ENCODE measurements at places on chromosomes 5 and 9.

DNA sequence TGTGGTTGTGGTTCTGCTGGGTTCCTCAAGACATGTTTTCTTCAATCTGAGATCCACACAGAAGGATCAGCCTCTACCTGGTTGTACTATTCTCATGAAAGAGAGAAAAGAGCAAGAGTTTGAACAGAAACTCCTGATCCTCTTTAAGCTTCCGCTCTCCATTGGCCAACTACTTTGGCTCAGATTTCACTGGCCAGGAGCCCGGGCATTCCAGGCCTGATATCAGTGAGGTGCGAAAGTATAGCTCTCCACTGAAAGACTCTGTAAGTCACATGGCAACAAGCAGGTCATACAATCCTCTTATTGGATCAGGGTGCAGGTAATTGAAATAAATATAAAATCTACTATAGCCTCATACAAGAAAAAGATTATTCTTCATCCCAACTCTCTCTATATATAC lies 920.5 kb downstream of the TLE4 start:
- DNase-seq: no peak

DNA sequence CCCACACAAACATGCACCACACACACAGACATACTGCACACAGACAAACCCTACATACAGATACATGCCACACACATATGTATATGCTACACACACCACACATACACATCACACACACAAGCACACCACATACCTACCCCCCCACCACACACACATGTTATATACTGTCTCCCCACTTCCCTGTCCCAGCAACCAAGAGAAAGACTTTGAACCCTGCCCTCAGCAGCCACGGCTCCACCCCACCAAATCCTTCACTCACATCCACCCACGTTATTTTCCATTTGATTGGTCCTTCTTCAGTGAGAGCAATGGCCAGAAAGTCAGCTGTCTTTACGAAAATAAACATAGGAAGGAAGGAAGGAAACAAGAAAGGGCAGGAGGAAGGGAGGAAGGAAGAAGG lies 479.8 kb downstream of the DIRAS2 start:
- no peak for DNase-seq

DNA sequence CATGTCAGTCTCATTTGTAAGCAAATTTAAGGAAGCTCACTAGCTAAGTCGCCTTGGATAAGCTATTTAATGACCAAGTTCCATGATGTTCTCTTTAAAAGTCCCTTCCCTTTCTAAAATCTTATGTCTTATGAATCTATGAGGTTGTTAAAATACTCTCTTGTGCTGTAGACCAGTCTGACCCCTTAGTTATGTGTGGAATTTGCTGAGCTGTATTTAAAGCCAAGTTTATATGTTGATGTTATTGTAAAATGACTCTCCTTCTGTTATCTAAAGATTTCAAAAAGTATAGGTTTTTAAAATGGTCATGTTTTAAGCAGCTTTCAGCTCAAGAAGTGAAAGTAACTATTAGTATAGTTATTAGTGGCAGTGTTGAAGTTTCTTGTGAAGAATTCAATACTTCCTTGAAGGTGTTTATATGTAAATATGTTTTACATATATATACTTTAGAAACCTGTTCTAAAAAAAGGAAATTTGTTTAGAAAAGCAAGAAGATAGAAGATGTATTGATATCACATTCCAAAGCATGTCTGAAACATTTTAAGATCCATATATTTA lies 92.2 kb downstream of the CDC42SE2 start:
- DNase-seq: no peak

DNA sequence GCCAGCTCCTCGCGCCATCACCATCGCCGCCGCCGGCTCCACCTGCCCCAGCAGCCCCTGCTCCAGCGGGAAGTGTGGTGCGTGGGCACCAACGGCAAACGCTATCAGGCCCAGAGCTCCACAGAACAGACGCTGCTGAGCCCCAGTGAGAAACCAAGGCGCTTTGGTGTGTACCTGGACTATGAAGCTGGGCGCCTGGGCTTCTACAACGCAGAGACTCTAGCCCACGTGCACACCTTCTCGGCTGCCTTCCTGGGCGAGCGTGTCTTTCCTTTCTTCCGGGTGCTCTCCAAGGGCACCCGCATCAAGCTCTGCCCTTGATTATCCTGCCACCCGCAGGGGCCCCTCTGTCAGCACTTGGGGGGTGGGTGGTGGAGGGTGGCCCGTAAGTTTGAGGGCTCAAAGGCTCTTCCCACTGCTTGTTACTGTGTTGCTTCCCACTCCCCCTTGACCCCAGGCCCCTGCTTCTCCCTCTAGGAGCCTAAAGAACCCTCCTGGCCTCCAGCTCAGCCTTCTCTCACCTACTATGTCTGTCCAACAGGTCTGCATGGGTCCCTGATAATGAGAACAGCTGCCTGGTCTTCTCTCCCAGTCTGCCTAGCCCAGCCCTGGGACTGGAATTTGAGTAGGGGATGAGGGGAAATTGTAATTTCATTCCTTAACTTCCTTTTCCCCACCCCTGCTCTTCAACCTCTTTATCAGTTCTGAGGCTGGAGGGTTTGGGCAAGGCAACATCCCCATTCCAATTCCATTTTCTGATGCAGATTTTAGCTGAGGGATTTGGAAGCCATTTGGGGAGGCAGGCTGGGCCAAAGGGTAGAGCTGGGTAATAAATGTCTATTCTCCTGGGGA lies 9.0 kb downstream of the RACK1 start:
- no peak for DNase-seq

GRCh38 chr5:17327048-17327625 lies 109.7 kb downstream of the BASP1 start:
- no peak for DNase-seq

DNA sequence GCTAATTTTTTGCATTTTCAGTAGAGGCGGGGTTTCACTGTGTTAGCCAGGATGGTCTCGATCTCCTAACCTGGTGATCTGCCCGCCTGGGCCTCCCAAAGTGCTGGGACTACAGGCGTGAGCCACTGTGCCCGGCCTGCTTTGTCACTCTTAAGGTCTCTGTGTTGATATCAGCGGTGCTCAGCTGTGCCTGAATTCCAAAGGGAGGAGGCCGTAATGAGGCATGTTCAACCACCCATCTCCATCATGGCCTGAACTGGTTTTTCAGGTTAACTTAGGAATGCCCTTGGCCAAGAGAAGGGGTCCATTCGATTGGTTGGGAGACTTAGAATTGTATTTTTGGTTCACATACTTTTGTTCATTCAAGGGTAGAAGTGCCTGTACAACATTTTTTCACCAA lies 22.0 kb downstream of the HSD17B3 start:
- DNase-seq: no peak

GRCh38 chr9:134545543-134546245 lies 95.9 kb upstream of the COL5A1 start:
- DNase-seq: peak; percentile 1

DNA sequence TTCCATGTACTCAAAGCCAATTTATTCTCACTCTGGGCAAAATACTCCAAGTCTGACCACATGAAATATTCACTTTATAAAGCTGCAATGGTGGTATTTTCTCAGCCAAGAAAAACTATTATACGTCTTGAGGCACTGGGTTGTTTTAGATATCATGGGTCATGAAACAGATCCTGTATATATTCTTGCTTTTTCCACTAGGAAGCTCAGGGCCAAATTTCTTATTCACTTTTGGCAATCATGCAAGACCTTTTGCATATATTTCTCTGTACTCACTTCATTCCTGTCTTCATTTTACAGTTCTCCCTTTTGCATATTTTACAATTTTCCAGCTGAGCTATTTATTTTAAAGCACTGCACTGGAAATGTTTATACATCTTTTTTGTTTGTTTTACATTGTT lies 49.8 kb downstream of the GABBR2 start:
- no peak for DNase-seq

DNA sequence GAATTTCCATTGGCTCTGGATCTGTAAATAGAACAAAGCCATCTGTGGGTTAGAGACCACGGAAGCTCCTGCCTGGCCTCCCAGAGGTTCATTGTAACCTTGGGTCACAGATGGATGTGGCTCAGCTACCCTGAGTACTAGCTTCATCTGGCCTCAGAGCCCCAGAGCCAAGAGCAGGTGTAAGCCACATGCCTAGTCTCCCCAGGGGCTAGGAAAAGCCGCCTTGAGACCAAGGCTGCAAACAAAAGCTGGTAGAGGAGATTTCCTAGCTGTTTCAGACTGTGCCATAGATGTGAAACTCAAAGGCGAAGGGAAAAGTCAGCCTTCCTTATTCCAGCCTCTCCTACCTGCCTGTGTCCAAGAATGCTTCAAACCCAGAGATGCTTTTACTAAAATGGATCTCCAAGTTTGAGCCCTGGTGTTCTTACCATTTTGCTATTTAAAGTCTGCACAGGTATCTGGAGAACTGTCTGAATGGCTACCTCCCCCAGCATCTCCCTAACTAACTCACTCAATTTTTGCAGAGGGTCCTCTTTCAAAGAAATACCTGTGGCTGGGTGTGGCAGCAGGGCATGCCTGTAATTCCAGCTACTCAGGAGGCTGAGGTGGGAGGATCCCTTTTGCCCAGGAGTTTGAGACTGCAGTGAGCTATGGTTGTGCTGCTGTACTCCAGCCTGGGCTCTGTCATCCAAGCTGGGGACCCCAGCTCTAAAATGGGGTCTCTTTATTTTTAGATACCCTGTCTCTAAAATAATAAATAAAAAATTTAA lies 42.3 kb upstream of the MAP1B start:
- DNase-seq: no peak

GRCh38 chr9:117464941-117465616 lies 50.2 kb upstream of the ASTN2 start:
- DNase-seq: peak; percentile 94

- no peak for DNase-seq
Observed at GRCh38 chr5:545641-546375, 21.6 kb upstream of the SLC9A3 start.

DNA sequence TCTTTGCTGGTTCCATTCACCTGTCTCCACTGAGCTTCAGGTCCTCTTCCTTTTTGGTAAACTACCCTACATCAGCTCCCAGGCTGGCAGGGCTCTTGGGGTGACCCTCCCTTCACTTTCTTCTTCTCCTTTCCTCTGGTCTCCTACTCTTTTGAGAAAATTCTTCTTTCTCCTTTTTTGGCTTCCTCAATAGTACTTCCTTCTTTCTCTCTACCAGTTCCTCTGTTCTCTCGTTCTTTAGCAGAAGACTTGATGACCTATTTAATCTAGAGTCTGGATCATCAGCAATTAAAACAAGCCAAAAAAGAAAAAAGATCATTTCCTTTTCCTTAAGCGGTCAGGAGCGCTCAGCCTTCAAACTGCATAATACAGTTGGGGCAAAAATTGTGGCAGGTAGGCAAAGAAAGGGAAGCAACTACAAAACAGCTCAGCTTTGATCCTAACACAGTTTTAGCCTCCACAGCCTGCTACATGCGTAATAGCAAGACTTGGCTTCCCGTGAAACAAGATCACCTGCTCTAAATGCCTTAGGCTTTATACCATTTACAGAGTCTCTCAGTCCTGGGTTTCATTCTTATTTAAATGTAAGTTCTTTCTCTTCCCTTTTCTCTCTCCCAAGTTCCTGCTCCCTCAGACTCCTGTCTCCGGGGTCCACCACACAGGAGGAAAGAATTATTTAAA lies 14.0 kb upstream of the GSN start:
- no peak for DNase-seq

GRCh38 chr9:35570709-35571504 lies 34.2 kb upstream of the TESK1 start:
- no peak for DNase-seq

GRCh38 chr9:87271696-87272477 lies 225.8 kb upstream of the DAPK1 start:
- DNase-seq: no peak

DNA sequence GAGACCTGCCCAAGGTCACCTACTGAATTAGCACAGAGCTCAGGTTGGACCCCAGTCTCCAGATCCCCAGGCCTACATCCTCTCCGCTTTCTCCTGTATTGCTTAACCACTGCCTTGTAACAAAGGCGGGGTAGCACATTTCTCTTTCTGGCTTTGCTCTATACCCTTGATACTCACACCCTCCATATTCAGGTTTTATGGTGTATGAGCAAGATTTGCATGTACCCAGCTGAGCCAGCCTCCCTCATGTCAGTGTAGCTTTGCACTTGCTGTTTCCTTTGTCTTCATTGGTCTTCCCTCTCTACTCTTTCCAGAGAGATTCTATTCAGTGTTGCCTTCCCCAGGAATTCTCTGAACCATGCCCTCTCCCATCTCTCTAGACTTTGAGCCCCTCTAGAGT lies 19.6 kb upstream of the ZCCHC7 start:
- no peak for DNase-seq

DNA sequence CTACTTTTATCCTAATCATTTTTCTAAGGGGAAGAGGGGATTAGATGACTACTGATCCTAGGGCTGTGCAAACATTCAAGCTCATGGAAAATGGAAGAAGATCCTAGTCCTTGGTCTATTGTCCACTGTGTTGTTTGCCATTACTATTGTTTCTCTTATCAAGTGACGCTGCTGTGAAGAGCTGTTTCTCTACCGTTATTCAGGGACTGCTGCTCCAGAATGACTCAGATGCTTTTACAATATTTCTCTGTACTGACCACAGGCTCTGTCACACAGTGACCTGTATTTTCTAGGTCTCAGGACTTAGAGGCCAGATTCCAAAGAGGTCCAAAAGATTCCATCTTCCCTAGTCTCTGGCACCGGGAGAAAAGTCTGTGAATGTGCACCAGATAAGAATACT lies 159.5 kb upstream of the CHD1 start:
- DNase-seq: no peak

GRCh38 chr5:57219386-57219785 lies 45.5 kb downstream of the GPBP1 start:
- DNase-seq: no peak

DNA sequence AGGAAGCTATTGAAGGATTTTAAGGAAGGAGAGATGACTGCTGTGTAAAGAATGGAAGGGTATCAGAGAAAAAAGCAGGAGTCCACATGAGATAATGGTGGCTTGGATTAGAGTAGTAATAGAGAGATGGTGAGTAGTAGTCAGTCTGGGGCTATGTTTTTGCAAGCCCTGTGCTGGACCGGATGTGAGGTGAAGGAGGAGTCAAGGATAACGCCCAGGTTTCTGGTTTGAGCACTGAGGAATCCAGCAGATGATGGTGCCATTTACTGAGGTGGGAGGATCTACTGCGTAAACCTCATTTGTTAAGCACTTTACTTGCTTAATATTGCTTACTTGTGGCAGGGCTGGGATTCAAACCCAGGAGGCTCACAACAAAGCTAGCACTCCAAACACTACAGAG lies 1.1 kb downstream of the TIGD6 start:
- DNase-seq: no peak

DNA sequence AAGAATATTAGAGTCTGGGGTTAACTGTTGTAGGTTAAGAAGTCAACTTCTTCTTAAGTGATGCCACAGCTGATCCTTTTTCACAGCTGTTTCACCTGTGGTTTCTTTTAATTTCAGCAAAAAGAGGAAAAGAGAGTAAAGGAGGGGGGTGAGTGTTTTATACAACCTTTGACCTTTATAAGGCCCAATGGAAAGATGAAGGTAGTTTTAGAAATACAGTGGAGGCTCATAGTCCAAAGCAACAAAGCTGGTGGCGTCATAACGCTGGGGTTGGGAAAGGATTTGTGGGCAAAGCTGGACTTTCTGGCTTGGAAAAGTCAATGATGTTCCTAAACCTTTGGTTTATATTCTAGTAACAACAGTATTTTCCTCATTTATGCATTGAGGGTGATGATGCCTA lies 49.5 kb downstream of the RCL1 start:
- DNase-seq: no peak
